Sciatic nerve (tissue), 2 donors: ENCODE measurements at places on chromosomes 2 and 18.

DNA sequence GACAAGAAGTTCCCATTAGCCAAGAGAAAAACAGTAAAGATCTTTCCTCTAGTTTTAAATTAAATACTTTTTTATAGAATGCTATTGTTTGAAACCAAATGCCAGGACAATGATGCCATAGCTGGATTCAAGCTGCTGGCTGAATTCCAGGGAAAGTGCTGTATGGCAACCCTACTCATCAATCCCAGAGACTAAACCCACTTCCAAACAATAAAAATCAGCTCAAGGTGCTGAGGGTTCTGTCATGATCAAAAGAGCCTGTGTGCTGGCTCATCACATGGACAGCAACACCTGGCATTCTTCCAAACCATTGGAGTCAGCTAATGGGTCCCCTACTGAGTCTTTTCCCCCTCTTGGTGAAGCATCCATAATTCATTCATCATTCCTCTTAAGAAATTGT, 53.7 kb upstream of the PARD3B start:
- DNase-seq = no peak

DNA sequence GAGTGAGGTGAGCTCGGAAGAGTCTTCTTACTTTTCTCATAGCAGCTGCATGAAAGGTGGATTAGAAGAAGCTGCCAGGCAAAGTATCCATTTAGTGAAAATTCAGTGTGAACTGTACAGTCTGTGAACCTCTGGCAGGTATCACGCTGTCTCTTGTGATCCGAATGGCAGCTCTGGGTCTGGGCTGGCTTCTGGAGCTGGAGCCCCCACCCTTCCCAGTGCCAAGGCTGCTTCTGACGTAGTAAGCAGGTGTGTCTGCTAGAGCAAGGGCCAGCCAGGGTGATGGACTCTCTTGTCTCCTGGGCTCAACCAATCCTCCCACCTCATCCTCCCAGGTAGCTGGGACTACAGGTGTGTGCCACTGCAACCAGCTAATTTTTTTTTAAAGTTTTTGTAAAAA, 14.0 kb upstream of the NTSR2 start:
- no peak for DNase-seq

- no peak for DNase-seq
These were observed 94.0 kb downstream of the AQP4 start for GRCh38 chr18:26771524-26771923.

DNA sequence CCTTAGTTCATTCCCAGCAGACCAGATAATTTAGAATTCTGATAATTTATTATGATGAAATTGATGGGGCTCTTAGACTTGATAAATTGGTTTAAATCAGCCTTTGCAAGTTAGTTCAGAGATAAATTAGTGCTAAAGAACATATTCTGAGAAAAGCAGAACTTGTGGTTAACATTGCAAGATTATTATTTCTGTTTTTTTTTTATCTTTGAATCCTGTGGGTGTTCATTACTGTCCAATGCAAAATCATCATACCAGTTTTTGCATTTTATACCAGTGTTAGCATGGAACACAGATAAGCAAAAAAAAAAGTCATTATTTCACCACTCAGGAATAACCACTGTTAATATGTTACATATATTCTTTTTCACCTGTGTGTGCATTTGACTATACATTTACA, 9.1 kb downstream of the SEPTIN2 start:
- no peak for DNase-seq

- DNase-seq = no peak
These were observed 3.5 kb upstream of the NEURL3 start for GRCh38 chr2:96508521-96509113.

GRCh38 chr2:21972586-21972985, 848.8 kb downstream of the TDRD15 start:
- no peak for DNase-seq

DNA sequence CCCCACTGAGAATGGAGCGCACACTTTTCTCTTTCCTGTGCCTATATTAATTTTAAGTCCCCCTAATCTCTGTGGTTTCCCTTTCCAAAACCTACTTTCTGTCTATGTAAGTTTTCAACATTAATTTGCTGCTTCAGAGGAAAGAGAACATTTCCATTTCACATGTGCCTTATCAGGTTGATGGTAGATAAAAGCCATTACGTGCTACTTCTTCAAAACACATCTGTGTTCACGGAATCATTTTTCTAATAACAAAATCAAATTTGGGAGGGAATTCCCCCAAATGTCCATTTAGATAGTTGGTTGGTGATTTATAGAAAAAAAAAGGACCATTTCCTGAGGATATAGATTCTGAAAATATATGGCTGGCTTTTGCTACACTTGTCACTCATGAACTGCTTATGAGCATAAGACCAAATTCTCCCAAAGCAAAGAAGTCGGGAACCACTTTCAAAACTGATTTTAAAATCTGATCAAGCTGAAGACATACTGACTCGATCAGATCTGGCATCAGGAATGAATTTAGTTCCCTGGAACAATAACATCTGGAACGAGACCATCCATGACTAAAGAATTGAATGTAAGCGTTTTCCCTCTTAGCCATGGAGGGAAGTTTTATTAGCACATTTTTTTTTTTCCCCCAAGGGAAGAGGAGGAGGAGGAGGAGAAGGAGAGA, 8.2 kb downstream of the PTGR3 start:
- no peak for DNase-seq

- no peak for DNase-seq
These were observed 34.5 kb downstream of the INSIG2 start for GRCh38 chr2:118122594-118123281.

- DNase-seq = no peak
These were observed 462.2 kb upstream of the RGPD4 start for GRCh38 chr2:107364361-107364950.

DNA sequence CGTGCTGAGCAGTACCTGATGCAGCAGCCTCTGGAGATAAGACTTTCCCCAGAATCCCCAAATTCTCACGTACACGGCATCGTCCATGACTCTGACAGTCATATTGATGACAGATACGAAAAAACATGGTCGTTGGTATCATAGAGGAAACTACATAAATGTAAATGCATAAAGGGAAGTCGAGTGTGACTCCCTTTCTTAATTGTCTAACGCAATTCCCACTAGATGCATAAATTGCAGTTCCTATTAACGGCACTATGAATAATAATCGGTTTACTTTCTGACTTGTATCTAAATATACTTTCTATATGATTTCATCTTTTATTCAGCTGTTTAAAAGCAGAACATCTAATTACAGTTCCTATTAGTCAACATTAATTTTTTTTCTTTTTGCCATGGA, 322.6 kb upstream of the REV1 start:
- DNase-seq = no peak

DNA sequence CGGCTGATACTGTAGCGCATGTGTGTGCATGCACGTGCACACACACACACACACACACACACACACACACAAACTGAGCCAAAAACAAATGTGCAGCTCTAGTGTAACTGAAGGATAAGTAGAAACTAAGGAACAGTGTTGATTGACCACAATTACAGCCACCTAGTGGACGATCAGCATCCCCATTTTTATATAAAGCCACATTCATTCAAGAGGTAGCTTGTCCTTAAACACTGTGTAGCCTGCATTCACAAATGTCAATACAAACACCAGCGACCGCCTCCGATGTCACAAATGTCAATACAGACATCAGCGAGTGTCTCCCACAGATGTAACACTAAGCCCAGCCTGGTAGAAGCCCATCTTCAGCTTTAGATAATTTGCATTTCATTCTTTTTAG, 167.4 kb downstream of the PTGR3 start:
- DNase-seq = no peak

GRCh38 chr2:121536850-121537557, 6.3 kb downstream of the RNU4ATAC start:
- DNase-seq = no peak

DNA sequence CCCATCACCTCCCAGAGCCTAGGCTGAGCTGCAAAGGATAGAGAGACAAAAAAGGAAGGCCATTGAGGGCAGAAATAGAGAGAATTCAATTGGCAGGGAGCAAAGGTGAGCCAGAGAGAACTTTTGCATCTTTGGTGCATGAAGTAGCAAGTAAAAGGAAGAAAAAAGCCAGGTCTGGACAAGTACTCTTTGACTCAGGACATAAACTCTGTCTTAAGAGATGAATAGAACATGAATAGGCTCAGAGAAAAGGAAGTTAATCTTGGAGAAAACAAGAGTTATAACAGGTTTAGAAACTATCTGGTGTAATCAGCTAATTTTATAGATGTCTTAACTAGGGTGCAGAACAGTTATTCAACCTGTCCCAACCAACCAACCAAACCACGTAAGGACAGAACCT, 95.2 kb downstream of the CNTNAP5 start:
- no peak for DNase-seq

DNA sequence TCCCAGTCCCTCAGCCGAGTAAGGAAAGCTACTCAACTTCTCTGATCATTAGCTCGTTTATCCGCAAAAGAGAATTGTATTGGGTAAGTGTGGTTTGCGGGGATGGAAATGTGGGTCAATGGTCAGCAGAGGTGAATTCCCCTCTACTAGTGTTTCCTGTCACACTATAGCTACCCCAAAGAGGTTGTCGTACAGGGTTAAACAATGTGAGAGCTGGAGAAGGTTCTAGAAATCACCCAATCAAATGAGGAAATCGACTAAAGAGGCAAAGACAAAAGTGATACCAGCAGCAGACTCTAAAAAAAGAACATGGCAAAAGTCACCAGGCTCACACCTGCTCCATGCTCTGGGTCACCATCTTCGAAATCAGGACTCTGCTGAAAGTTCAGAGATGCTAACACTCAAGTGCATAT, 144.7 kb upstream of the ITGA4 start:
- no peak for DNase-seq

DNA sequence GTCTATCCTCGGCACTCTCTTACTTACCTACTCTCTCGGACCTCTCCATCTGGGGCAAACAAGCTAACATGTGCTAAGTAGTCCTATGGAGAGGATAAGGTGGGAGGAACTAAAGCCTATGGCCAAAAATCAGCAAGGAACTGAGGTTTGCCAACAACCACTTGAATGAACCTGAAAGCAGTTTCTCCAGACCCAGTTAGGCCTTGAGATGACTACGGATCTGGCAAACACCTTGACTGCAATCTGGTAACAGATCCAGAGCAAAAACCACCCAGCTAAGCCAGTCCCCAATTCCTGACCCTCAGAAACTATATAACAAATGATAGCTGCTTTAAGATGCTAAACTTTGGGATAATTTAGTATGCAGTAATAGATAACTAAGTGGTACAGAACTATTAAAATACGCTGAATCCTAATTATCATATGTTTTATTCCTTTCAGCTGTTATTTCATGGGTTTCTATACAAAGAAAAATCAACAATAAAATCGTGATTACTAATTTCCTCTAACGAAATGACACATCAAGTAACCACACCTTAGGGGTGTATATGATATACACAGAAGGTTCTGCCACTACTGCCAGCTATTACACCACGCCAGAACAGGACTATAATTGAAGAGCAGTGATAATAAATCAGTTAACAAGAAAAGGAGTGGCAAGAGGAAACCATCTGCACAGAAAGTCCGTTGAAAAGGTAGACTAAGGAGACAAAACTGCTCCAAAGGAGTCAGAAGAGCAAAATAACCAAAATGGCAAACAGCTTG, 3.2 kb downstream of the FARSB start:
- DNase-seq = no peak

GRCh38 chr2:113324684-113325160, 46.0 kb upstream of the PAX8 start:
- DNase-seq = peak; percentile 67

GRCh38 chr18:69597561-69597960, 196.9 kb downstream of the DOK6 start:
- no peak for DNase-seq

GRCh38 chr2:65276609-65277008, 49.0 kb downstream of the ACTR2 start:
- DNase-seq = no peak

DNA sequence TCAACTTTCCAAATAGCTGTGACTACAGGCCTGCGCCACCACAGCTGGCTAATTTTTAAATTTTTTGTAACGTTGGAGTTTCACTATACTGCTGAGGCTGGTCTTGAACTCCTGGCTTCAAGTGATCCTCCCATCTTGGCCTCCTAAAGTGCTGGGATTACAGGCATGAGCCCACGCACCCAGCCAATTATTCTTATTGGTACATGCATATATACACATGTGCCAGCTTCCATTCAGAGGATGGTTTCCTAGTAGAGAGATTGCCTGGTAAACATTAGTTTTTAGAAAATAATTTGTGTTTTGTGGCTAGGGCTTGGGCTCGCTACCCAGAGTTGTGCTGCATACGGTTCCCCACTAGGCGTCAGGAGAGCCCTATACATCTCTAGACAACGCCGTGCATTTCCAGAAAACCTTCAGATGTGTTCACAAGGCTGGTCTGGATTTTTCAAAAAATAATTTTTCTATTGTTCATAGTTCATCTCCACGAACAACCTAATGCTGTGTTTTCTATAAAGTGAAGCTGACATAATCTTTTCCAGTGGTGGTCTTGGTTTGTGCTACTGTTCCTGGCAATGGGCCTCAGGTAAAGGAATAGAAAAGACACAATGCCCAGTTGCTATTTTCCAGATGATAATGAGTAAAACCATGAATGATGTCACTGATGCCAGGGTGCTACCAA, 14.6 kb upstream of the AFG3L2 start:
- peak; percentile 78 for DNase-seq

GRCh38 chr2:88680916-88681315, 10.6 kb upstream of the RPIA start:
- no peak for DNase-seq

DNA sequence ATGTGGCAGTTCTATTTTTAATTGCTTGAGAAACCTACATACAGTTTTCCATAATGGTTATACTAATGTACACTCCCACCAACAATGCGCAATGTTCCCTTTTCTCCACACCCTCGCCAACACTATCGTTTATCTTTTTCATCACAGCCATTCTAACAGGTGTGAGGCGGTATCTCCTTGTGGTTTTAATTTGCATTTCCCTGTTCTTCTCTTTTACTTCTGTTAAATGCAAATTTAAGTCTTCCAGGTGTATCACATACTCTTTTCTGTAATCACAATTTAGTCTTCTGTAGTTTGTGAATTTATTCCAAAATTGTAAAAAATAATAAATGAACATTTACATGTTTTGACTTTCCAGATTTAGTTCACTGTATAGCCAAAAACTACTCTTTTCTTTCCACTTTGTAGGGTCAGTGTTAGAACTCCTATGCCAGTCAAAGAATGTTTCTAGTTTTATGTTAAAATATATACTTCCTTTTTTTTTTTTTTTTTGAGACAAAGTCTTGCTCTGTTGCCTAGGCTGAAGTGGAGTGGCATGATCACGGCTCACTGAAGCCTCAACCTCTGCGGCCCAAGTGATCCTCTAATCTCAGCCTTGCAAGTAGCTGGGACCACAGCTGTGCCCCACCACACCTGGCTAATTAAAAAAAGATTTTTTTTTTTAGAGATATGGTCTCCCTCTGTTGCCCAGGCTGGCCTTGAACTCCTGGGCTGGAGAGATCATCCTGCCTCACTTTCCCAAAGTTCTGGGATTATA, 15.4 kb upstream of the ACYP2 start:
- DNase-seq = no peak
